ENCODE measurements at places on chromosomes 5 and 9. TPM values are rescaled to one million over a fixed set of nuclear protein-coding genes. Genes with fewer than 3 reads are reported as not detected.

DNA sequence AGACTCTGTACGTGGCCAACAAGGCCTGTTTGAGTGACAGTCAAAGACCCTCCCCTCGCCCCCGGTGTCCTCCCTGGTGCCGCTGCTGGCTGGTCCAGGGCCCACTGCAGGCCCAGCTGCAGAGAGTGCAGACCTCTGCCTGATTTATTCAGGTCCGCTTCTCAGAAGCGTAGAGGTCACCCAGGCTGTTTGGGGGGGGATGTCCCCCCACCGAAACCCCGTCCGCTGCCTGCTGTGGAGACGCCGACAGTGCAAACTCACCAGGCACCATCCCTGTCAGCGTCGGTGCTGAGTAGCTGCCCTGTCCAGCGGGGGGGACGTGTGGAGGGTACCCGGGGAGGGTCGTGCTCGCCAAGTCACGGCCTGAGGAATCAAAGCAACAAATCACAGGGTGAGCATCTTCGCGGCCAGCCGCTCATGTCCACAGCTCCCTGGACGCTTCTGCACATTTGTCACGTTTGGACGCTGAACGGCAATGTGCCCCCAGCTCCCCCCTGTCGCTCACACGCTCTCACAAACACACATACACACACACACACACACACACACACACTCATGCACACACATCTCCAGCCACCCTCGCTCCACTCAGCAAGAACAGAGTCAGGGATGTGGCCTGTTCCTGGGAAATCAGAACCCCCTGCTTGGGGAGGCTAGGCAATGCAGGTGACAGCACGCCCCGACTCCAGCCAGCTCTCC is 152.2 kb downstream of the PAX5 start:
- DNase-seq, result no peak

GRCh38 chr5:122559676-122560075 is 215.2 kb upstream of the SNX2 start:
- DNase-seq, result no peak

- DNase-seq, result no peak
These were observed 35.1 kb downstream of the NNT start for GRCh38 chr5:43638107-43638506.

The BRD8 gene
- 98.9 TPM for total RNA-seq

DNA sequence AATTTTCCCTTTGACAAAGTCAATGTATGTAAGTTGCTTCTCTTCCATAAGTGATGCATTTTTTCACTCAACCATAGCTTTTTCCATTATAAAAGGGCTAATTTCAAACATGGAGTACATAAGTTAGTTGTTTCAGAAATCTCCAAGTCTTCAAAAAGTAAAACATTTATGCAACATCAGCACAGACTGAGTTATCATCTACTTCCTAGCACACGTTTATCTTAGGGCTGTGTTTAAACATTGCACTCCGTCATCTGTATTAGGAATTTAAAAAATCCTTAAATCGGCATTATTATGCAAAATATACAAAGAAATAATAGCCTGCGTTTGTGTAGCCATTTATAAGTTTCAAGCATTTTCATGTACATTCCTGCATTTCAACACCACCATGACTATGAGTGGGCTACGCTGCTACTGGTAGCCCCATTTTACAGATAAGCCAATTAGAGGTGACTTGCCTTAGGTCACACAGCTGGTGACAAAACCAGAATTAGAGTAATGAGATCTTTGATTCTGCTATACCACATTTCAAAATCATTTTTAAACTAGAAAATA is 43.4 kb downstream of the PTPN3 start:
- no peak for DNase-seq

GRCh38 chr9:68798423-68798822 is 93.4 kb downstream of the PIP5K1B start:
- DNase-seq, result no peak

The PDE6A gene
- total RNA-seq, result not detected

DNA sequence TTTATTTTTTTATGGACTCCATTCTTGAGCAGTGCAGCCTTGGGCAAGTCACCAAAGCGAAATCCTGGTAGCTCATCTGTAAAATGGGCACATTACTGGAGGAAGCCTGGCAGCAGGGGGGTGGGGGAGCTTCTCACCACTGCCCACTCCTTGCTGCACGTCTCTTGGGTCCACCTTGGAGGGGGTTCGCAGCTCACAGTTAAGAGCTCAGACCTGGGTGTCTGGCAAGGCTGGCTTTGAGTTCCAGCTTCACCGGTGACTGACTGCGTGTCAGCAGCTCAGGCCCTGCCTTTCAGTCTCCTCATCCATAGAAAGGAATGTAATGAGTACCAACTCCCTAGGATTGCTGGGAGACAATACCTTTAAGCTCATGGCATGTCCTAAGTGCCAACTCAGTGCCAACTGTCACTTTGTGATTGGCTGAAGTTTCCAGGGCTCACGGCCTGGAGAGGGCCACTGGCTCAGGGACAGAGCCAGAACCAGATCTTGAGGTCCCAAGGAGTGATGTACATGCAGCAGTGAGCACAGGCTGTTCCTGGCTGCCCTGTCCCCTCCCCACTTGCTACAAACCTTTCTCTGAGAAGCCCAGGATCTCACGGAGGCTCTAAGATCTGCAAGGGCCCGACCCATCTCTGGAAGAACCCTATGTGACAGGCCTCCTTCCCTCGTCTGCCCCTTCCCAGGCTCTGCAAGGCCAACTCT is 72.9 kb downstream of the C9orf50 start:
- no peak for DNase-seq

GRCh38 chr5:45109062-45109461 is 300.3 kb downstream of the MRPS30 start:
- no peak for DNase-seq

DNA sequence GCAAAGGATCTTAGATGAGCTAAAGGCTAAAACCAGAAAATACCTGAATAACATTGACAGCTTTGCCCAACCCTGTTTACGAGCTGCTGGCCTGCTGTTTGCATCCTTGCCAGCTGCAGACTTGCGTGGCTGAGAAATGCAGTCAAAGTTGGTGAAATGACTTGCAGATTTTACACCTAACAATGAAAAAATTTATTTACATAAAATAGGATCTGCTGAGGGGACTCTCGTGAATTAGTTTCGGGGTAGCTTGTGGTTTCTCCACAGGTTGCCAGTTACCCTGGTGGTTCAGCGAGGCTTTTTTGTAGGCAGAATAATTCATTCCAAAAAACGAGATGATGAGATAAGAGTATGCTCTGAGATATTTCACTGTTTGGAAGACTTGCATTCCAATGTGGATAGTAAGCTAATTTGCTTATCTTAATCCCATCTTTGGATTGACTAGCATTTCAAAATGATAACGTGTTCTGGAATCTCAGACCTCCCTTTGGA is 65.7 kb upstream of the FANCC start:
- no peak for DNase-seq

- no peak for DNase-seq
These were observed 17.5 kb upstream of the NREP start for GRCh38 chr5:111774525-111774924.

GRCh38 chr5:41542183-41542582 is 31.8 kb upstream of the PLCXD3 start:
- DNase-seq, result no peak

The GRM6 gene
- not detected for total RNA-seq

- no peak for DNase-seq
These were observed 93.2 kb upstream of the ADAMTS16 start for GRCh38 chr5:5046680-5047502.

DNA sequence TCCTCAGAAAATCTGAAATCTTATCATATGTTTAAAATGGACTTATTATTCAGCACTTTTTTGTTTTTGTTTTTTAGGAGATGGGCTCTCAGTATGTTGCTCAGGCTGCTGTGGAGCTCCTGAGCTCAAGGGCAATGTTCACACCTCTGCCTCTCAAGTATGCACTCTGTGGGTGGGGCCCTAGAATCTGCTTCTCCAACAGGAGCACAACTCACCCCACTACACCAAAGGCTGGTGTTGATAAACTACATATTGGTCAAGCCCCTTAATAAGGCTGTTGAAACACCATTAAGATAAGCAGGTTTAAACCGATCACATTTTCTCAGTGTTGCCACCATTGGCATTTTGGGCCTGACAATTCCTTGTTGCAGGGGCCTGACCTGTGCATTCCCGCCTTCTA is 131.6 kb downstream of the FANCC start:
- no peak for DNase-seq

- DNase-seq, result no peak
These were observed 1.1 kb downstream of the LCN1 start for GRCh38 chr9:135522137-135522877.

GRCh38 chr9:7984203-7984602 is 184.6 kb upstream of the DMAC1 start:
- DNase-seq, result no peak

GRCh38 chr9:107176436-107177151 is 106.5 kb upstream of the RAD23B start:
- no peak for DNase-seq

- no peak for DNase-seq
These were observed 1.0 kb upstream of the CFAP157 start for GRCh38 chr9:127705577-127706379.

GRCh38 chr9:123470121-123470782 is 114.3 kb downstream of the CRB2 start:
- no peak for DNase-seq

The PPP2CA gene
- total RNA-seq, result 86.2 TPM

The CNTNAP3B gene
- total RNA-seq, result 0.80 TPM

DNA sequence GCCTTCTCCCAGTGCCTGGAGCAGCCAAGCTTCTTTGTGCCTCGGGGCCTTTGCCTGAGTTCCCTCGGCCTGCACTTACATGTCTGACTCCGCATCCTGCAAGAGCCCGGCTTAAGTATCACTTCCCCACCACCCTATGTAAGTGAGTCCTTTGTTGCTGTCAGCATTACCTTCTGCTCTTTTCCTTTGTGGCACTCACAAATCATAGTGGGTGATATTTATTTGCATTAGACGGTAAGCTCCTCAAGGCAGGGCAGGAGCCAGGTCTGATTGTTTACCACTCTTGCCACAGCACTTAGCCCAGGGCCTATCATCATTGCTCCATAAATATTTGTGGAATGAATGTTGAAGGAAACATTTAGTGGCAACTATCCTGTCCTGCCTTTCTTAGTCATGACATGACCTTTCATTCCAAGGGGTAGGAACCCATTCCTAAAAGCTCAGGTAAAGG is 4.8 kb downstream of the GM2A start:
- peak; percentile 82 for DNase-seq

DNA sequence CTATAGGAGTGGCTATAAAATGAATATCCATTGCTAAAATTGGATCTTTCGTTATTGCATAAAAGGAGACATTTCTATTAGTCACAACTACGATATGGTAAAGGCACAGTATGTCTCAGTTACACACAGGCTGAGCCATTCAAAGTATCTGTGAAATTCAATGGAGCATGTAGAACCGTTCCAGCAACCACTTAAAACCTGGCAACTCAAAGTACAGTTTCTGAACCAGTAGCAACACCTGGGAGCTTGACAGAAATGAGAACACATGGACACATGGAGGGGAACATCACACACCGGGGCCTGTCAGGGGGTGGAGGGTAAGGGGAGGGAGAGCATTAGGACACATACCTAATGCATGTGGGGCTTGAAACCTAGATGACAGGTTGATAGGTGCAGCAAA is 15.4 kb downstream of the POC5 start:
- no peak for DNase-seq

GRCh38 chr9:86601697-86602096 is 247.5 kb upstream of the TUT7 start:
- DNase-seq, result no peak

DNA sequence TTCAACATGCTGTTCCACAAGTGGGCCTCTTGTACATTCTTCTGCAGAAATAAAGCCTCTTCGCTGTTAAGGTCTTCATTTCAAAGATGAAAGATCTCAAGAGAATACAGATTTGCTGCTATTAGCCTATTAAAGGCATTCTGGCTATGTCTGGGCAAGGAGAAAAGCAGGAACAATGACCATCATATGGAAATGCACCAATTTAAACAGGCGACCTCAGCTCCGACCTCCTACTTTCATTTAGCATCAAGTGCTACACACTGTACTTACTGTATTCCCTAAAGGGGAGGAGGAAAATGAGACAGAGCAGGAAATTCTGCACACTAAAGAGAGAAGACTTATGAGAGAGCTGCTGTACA is 64.8 kb downstream of the HABP4 start:
- no peak for DNase-seq

DNA sequence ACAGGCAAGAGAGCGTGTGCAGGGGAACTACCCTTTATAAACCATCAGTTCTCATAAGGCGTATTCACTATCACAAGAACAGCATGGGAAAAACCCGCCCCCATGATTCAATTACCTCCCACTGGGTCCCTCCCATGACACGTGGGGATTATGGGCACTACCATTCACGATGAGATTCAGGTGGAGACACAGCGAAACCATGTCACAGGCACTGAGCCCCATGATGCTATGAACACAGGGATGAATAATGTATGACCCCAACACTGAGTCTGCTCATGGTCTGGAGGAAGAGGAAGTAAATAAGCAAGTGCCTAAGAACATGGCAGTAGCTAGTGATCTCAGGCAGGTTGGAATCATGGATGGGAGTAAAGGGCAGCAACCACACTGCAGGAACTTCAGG is 281.0 kb upstream of the ZNF462 start:
- DNase-seq, result no peak

- DNase-seq, result no peak
These were observed 373.8 kb upstream of the KLF4 start for GRCh38 chr9:107863396-107863795.

- peak; percentile 91 for DNase-seq
These were observed at the start of gene MZB1 for GRCh38 chr5:139389701-139390638. Gene MZB1, minus strand, starts transcription at chr5:139389913. Its CDS starts 57 bp downstream, at chr5:139389856.

The ADAMTSL2 gene
- total RNA-seq, result not detected

DNA sequence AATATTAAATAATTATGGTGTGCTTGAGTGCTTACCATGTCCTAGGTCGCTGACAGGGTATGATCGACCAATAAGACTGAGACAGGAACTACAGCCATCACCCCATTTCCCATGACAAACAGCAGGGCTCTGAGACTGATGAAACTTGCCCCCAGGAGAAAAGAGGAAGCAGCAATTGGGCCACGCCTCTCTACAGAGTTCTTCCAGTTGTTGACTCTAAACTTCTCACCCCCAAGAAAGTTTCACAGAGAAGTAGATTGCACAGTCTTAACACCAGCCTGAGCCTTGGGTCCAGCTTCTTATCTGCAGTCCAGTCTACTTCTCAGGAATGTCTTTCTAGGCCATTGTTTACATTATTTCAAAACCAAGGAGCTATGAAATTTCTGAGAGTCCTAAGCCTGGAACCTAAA is 182.2 kb upstream of the ANKRD55 start:
- peak; percentile 89 for DNase-seq
